ENCODE measurements at places on chromosomes 12 and 14.

DNA sequence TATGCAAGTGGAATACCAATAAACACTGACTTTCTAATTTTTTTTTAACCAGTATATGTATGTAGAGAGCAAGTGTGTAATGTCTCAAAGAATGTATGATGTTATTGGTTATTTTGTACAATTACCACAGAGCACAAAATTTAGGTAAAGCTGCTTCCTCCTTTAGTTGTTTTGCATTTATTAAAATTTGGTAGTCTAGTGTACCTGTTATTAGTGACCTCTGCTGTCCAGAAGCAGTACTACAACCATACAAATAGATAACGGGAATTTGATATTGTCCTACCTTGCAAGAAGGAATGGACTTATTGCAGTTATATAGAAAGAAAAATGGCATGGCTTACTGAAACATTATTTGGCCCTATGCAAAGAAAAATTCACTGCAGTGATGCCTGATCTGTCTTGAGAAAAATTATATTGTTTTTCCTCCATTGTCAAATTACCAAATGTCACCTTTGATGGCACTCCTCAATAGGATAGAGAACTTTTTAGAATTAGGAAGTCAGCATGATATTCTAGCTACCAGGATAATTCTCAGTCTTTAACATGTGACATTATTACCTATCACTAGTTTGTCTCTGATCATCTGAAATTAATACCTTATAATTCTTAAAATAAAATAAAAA is 153.9 kb upstream of the RMST start:
- peak; percentile 17 for DNase-seq

GRCh38 chr12:42819846-42820245 is 230.3 kb upstream of the PRICKLE1 start:
- no peak for DNase-seq

DNA sequence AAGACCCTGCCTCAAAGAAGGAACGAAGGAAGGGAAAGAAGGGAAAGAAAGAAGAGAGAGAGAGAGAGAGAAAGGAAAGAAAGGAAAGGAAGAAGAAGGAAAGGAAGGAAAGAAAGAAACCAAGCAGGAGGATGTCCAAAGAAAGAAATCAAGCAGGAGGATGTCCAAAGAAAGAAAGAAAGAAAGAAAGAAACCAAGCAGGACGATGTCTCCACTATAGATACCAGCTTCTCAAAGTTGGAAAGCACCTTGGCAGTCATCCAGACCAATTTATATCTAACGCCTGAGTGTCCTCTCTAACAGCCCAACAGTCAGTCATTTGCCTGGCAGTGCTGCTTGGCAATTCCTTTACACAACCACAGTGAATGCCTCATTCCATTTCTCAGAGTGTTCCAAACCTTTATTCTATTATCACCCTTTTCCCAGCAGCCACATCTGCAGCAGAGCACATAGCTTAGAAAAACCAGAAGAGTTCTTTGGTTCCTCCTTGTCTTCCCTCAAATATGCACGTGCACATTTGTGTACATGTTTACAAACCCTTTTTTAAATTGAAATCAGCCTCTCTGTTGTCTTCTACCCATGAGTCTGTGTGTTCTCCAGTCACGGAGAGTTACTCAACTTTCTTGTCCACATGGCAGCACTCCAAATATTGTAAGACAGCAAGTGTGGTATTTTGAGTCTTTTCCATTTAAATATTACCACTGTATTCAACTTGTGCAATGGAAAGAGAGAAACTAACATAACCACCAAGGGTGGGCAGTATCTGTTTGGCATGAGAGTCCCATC is 138.4 kb downstream of the STXBP6 start:
- DNase-seq = no peak

DNA sequence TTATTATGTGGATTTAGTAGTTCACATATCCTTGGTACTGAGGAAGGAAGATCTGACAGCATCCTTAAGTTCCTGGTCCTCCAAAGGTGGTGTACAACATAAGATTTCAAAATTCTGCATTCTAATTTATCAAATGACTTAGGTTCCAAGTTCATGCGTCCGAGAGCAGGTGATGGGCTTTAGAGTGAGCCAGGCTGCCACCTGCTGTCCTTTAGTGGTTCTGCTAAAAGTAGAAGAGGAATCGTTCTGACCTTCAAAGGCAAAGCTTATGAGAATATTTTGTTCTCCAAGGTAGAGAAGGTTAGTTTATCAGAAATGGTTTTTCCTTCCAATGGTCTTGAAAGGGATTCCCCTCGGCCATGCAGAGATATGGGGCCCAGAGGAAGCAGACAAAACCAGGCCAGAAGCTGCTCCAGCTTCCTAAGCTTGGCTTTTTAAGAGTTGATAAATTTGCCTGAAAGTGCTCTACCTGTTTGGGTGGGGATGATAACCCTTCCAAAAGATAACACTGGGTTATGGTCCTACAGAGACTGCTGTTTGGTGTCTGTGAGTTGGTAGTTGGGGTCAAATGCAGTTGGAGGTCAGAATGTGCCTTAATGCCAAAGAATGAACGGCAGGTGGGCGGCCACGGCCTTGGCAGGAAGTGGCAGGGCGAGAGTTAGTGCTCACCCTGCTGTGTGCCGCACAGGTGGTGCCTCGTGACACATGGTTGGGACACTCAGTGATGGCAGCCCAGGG is 29.1 kb upstream of the LRTM2 start:
- DNase-seq = peak; percentile 69

DNA sequence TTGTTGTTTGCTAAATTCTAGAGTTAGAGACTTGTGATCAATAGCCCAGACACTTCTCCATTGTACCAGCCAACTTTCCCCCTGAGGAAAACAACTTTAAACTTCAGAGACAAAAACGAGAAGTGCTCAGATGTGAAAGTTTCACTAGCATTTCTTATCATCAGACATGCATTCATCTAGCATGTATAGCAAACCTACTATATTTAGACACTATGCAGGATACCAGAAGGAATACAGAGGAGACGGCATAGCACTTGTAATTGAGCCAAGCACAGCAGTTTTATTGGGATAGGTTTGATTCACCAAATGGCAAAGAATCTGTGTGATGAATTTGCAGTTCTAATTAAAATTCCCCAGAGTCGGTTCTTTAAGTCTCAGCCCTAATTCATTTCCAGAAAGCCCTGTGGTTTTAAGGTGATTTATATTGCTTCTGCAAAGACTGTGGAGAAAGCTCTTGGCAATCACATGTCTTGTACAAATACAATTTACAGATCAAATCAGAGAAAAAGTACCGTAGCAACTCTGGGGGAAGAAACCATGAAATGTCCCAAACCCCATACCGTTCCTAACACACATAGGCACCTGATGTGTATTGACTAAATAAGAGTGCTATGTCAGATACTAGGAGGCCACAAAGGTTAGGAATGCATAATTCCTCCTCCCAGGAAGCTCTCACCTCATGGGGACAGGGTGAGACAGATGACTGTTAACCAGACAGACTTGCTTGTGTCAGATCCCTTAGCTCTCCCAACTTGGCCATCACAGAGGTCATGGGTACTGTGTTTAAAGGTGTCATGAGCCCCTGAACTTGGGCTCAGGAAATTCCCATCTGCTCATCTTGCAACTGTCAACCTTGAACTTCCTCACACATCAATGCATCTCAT is 69.6 kb upstream of the KRAS start:
- DNase-seq = no peak

DNA sequence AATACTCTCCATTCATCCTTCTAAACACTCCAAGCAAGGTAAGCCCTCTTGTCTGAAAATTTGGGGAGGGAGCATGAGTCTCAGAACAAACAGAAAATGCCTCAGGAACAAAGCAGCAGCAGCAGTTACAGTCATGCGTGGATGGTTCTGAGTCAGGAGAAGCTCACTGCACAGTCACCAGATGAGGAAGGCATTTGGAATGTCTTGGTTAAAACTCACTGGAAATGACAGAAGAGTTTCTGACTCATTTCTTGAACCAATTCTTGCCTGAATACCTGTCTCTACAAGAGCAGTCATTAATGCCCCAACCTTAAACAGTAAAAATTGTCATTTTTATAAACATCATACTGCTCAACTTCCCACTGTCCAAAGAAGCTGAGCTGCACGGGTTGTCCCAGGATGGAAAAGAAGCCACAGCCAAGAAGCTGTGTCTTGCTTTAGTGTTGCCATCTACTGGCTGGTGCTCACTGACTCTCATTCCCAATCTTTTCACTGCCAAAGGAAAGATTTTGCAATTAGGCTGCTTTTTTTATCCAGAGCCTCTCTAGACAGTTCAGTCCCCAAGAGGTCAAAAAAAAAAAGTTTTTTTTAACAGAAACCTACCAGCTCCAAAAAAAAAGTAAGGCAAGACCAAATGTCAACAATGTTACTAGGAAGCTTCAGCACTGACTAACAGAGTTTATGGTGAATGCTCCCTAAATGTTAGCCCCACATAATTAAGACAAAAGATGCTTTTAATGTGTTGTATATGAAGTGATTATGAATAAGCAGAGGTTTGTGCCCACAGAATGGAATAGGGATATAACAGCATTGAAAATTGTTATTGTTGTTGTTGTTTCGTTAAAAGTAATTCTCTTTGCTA is 40.4 kb downstream of the KICS2 start:
- no peak for DNase-seq

DNA sequence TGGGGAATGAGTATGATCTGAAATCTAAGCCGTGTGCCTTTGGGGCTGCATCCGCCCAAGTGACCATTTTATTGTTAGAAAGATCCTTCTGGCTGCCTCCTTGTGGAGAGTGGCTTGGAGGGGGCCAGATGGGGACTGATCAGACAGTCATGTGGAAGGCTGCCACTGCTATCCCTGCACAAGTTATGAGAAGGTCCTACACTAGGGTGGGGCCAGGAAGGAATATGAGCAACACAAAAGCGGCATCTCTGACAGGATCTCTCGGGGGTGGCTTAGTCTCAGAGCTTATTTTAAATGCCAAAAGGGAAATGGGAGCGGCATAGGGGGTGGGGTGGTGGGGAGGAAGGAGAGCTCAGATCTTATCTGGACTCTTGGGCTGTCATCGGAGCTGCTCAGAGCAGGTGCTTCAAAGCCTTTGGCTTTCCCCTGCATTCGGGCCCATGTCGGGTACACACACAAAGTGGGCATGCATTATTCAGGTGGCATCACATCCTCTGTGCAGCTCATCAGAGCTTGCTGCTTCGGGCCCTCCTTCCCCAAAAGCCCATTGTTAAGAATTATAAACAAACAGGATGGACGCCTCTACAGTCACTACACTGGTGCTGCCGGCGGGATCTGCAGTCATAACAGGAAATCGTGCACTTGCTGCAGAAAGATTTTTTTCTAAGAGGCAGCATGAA is 805.4 kb downstream of the VRK1 start:
- peak; percentile 49 for DNase-seq

- DNase-seq = no peak
Measured at GRCh38 chr14:37343307-37344094, 145.8 kb downstream of the MIPOL1 start.

DNA sequence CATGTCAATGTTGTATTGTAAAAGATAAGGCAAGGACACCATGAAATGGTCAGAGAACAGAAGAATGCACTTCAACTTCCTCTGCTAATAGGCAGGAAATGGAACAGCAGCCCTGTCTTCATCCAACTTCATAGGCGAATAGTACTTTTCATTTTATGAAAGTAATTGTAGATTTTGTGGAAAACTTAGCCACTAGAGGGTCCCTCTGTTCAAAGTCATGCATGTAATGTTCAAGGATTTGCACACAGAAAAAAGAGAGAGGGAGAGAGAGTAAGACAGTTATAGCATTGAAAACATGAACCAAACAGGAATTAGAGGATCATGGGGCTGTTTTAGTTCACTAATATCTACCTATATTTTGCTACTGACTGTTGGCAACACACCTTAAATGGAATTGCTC is 172.2 kb downstream of the FLRT2 start:
- DNase-seq = no peak

GRCh38 chr12:132550014-132550802 is 60.2 kb downstream of the LRCOL1 start:
- no peak for DNase-seq

- DNase-seq = no peak
Measured at GRCh38 chr12:92571169-92571568, 131.6 kb upstream of the PLEKHG7 start.

- no peak for DNase-seq
Measured at GRCh38 chr12:66925083-66925482, 246.2 kb upstream of the GRIP1 start.

GRCh38 chr14:75223664-75224154 is 47.3 kb upstream of the TMED10 start:
- DNase-seq = no peak

DNA sequence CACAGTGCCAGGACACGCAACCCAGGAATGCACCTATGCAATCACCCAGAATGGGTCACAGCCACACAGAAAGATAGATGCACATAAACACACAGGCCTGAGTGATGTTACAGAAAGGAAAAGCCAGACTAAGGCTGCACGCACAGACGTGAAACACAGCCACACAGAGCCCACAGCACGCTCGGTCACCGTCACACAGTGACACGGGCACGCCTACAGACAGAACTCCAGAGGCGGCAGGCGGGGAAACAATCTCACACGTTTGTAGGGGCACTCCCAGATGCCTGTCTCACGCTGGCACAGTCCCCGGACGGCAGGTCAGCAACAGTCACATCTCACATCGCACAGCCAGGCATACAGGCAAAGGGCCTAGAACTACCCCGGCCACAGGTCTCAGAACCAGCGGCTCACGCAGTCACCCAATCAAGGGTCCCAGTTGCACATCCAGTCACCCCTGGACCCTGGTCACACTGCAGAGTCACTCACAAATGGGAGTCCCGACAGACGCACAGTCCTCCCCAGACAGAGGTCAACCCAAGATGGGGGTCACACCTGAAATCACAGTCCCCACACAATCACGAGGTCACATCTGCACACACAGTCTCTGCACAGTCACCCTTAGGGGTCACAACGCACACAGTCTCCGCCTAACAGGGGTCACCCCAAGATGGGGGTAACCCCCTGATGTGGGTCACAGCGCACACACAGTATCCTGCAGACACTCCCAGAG is 790 bp downstream of the SSH1 start:
- DNase-seq = peak; percentile 61

DNA sequence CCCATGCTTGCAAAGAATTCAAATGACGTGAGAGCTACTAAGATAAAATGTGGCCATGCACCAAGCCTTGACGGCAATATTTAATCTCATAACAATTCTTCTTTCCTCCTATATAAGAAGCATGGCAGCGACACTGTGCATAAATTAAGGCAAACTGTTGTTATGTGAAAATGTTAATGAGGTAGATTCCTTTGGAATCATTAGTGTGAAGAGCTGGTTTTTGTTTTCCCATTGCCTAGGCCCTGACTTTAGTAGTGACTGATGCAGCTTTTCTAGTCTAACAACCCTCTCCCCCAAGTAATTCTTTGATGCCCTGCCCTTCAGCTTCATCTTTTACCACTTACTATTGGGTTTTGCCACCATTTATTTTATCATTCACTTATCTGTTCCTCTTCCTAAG is 10.6 kb upstream of the PSEN1 start:
- no peak for DNase-seq
